Stimulated activated CD4-positive, alpha-beta T cell treated with anti-CD3 and anti-CD28 coated beads, Interleukin-4, amount 100 ng/mL, for 24 hours (primary cell): ENCODE measurements at places on chromosomes 2 and 18.

DNA sequence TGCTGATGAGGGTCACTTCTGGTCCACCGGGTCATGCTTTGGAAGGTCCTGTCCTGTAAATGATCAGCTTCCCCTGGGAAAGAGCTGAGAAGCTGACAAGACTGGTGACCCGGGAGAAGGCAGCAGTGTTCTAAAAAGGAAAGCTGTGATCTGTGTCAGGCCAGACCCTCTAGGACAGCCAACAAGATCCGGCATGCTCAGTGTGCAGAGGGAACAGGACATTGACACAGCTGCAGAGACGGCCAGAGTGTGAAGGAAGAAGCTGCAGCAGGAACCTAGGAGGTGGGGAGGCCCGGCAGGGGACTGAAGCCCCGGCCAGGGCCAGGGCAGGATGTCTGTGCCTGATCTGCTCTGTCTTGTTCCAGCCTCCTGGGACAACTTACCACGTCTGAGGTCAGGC lies 372.7 kb upstream of the ID2 start:
- no peak for DNase-seq

DNA sequence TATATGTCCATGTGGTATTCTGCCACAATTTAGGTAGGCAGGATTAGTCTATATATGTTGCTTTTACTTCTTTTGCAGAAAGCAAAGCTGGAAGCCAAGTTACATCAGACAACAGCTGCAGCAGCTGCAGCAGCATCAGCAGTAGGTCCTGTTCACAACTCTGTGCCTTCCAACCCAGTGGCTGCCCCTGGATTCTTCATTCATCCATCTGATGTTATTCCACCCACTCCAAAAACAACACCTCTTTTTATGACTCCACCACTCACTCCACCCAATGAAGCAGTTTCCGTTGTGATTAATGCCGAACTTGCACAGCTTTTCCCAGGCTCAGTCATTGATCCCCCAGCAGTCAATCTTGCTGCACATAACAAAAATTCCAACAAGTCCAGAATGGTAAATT lies 107.6 kb downstream of the BIRC6 start:
- no peak for DNase-seq

- DNase-seq: no peak
Measured at GRCh38 chr18:11868230-11868629, 17.0 kb downstream of the CHMP1B start.

DNA sequence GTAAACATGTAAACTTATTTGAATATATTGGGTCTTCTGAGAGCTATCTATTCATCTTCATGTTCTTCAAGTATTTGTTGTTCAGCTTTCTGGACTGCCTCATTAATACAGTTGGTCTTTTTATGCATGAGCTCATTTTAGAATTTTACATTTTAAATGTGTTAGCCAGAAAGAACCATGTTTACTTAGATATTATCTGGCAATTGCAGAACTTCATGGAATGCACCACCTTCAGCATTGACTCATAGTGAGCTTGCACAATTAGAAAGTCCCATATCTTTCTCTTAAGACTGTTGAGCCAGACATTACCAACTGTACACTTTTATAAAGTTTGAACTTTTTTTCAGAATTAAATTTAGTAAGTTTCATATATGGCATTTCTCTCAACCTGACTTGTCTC lies 536.7 kb downstream of the RIT2 start:
- DNase-seq: no peak

DNA sequence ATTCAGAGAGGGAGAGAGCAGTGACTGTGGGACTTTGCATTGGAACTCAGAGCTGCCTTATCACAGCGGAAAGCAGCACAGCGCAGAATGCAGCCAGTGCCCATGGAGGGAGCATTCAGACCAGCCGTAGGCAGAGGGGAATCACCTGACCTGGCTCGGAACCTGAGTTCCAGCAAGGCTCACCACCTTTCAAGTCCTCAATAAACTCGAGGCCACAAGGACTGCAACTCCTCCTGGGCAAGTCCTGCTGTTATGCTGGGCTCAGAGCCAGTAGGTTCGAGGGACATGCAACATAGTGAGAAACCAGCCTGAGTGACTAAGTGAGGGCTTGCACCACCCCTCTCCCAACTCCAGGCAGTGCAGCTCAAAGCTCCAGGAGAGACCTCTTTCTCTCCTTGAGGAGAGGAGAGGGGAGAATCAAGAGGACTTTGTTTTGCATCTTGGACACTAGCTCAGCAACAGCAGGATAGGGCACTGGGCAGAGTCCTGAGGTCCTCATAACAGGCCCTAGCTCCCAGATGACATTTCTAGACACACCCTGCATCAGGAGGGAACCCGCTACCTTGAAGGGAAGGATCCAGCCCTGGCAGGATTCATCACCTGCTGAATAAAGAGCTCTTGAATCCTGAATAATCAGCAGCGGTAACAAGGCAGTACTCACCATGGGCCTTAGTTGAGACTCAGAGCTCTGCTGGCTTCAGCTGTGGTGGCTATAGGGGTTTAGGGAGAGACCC lies 136.8 kb upstream of the OTOS start:
- DNase-seq: no peak
